ENCODE measurements at places on chromosomes 4 and X. TPM values are rescaled to one million over a fixed set of nuclear protein-coding genes. Genes with fewer than 3 reads are reported as not detected.

Gene BEND2
- total RNA-seq = not detected

Gene MAGEA10
- not detected for total RNA-seq

Gene TLR3
- total RNA-seq = 1.7 TPM

Gene EGF
- 0.22 TPM for total RNA-seq

Gene G3BP2
- 135 TPM for total RNA-seq

Gene SOWAHD
- not detected for total RNA-seq

Gene CFAP47
- not detected for total RNA-seq

Gene FHDC1
- total RNA-seq = under 0.01 TPM

Gene MAGEC2
- total RNA-seq = not detected

Gene EGFL6
- 7.7 TPM for total RNA-seq

Gene GYPE
- 0.43 TPM for total RNA-seq
